ENCODE measurements at places on chromosomes 1 and 21. TPM values are rescaled to one million over a fixed set of nuclear protein-coding genes. Genes with fewer than 3 reads are reported as not detected.

- H3K27me3 ChIP-seq: no peaks in the 10 kb centered on the region
- H3K36me3 ChIP-seq: no peaks in the 10 kb centered on the region
- no peak for DNase-seq
- H3K4me1 ChIP-seq: no peaks in the 10 kb centered on the region
- H3K4me3 ChIP-seq: no peak overlapping the region
Measured at GRCh38 chr1:186055846-186056245, 319.2 kb downstream of the TPR start.

DNA sequence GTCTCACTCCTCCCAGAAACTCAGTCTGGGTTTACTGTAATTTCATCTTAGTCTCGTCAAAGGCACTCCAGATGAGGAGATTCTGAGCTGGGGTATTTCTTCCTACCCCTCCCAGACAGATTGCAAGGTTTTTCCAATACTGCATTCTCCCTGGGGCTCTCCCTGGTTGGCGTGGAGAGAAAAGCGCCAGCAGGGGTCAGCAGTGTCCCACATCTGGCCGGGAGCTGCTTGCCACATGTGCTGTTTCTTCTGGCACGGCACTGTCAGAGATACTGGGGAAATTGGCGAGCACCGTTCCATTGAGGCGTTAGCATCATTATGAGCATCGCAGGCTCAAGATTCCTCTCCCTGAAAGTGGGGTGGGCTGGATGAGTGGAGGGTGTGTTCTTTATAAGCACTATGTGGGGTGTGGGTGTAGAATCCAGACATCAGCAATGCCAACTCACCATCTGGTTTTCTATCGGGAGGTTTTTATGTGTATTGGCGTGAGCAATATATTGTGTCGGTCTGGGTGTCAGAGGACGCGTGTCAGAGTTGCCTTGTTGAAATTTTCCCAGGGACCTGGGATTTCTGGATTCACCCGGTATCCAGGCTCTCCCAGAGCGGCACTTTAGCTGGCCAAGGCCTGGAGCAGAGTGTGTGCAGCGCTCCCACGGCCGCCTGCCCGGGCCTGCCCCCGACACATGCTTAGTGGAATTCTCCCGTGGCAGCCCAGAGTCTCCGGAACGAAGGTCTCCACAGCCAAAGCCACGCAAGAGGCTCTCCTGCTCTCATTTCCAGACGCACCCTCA, 8.0 kb upstream of the NAV1 start:
- no peaks in the 10 kb centered on the region for H3K4me1 ChIP-seq
- no peaks in the 10 kb centered on the region for H3K36me3 ChIP-seq
- H3K27me3 ChIP-seq: no peaks in the 10 kb centered on the region

Gene OBSCN
- total RNA-seq: 24.5 TPM

DNA sequence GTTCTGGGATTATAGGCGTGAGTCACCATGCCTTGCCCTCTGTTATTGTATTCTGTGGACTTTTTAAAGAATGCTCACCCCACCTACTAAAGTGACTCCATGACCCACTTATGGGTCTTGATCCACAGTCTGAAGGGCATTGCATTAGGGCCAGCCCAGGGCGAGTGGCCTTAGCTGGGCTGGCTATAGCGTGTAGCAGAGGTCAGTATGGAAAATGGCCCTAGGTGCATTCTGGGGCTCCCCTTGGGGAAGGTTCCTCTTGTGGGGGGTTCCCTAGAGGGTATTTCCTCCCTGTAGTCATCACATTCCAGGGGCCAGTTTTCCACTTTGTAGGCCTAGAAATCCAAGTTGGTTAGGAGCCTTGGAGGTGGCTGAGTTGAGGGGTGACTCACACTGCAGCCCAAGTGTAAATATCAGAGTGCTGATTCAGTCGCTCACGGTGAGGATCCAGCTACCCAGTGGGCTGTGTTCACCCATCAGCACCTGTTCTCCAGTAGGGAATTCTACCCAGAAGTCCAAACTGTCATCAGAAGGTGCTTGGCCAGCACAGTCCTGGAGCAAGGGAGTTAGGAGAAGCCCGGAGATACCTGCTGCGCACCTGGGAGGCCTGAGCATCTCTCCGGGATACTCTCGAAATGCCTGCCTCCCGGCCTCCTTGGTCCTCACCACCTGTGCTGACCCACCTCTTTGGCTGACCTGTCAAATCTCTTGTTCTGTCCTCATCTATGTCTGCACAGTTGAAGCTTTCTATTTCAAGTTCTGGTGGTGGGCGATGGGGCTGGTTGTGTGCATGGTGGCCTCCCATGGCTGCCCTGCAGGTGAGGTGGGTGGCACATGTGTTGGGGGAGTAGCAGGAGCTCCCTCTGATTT, 52.2 kb downstream of the NENF start:
- H3K27me3 ChIP-seq: no peaks in the 10 kb centered on the region
- no peaks in the 10 kb centered on the region for H3K4me1 ChIP-seq
- DNase-seq: no peak
- no peaks in the 10 kb centered on the region for H3K36me3 ChIP-seq
- H3K27ac ChIP-seq: no peak overlapping the region
- no peak overlapping the region for H3K4me3 ChIP-seq
